ENCODE measurements at places on chromosomes 3 and 15.

DNA sequence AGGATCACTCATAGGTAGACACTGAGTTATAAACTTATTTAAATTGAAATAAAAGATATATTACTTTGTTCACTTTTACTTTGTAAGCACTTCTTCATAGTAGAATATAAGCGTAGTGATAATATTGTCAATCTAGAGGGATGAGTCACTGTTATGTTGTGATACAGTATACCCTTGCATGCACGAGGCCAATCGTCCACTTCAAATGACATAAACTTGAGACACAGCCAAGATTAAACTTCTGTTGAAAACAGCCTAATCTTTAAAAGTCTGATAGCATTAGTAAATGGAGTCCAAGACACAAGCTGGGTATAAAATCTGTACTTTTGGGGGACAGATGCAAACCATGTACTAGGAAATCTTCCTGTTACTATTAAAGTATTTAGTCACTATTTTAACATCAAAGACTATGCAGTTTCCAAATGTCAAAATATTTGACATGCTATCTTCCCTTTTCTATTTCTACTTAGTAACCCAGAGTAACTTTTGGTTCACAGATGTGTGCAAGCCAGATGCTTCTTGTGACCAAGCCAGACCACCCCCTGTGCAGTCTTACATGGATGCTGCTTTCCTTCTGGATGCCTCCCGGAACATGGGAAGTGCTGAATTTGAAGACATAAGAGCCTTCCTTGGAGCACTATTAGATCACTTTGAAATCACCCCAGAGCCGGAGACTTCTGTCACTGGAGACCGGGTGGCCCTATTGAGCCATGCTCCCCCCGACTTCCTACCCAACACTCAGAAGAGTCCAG lies 85.3 kb downstream of the PIK3R4 start:
- DNase-seq: no peak

- DNase-seq: no peak
Measured at GRCh38 chr3:159796226-159796625, 192.4 kb upstream of the IL12A start.

GRCh38 chr15:64665179-64665578 lies 110.2 kb downstream of the RBPMS2 start:
- DNase-seq: no peak

- no peak for DNase-seq
Measured at GRCh38 chr3:159540882-159541495, 447.6 kb upstream of the IL12A start.

- peak; percentile 28 for DNase-seq
Measured at GRCh38 chr3:156674911-156675829, 780 bp downstream of the TIPARP start.

GRCh38 chr3:108450444-108450843 lies 60.0 kb downstream of the MYH15 start:
- no peak for DNase-seq

DNA sequence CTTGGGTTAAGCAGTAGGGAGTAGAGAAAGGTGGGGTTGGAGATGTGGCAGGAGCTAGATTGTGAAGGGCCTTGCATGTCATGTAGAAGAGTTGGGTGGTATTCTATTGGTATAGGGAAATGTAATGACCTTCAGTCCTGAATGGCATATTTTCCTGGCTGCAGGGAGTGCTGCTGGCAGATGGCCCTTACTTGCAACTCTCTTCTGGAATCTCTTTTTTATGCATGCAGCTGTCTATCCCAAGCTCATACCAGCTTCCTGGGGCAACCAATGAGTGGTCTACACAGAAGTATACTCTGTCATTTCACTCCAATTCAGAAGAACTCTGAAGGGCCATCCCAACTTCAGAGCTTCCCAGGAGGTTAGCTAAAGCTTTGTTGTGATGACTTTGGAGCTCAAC lies 144.7 kb upstream of the ANKRD28 start:
- no peak for DNase-seq
